Activated CD4-positive, alpha-beta T cell treated with anti-CD3 and anti-CD28 coated beads, Interleukin-2, amount 10 ng/mL, durations not matched to agents 7 days and 5 days (primary cell): ENCODE measurements at places on chromosomes 5 and 9.

DNA sequence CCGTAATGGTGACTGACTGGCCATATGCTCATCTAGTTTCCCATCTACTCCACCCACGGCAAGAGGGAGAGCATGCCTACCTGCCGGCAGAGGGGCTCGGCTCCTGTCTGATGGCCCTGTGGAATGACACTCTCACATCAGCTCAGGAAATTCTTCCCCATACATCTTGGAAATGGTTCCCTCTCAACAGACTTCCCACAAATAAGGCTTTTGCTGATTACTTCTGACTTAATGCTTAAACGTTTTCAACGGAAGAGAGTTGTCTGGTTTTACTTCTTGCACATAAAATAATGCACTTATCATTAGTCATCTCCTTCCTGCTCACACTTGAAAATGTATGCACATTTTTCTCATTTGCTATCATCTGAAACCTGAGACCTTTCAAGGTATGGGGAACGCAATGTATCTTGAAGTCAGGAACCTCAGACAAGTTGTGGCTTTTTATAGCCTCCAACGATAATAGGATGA, 129.5 kb downstream of the TTLL11 start:
- no peak for DNase-seq

DNA sequence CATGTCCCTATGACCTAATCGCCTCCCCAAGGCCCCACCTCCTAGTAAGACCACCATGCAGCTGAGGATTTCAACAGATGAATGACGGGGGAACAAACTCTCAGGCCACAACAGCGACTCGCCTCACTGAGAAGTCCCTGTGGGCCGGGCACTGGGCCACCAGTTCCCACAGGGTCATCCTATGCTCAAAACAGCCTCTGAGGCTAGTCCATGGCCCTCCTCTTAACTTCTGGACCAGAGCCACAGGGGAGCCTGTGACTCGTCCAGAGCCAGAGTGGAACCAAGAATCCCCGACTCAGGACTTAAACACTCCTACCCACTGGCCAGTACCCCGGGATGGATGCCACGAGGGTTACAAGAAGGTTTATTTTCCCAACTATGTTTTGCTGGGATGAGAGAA, 12.3 kb downstream of the GFPT2 start:
- DNase-seq: no peak

DNA sequence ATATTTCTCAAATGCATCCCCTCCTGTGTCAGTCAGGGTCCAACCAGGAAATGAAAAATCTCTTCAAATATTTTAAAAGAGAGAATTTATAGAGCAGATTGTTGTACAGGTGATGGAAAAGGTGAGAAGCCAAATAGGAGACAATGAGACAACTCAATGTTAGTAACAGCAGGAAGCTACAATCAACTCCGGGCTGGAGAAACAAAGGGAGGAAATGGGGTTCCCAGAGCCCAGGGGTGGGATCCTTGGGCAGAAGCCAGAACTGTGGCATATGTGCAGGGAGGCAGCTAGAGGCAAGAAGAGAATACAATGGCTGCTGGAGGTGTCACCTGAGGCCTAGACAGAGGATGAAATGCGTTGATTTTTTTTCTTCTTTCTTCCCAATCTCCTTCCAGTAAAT, 361.8 kb upstream of the ACTBL2 start:
- DNase-seq: no peak

- no peak for DNase-seq
Measured at GRCh38 chr5:153340139-153340538, 150.3 kb upstream of the GRIA1 start.

DNA sequence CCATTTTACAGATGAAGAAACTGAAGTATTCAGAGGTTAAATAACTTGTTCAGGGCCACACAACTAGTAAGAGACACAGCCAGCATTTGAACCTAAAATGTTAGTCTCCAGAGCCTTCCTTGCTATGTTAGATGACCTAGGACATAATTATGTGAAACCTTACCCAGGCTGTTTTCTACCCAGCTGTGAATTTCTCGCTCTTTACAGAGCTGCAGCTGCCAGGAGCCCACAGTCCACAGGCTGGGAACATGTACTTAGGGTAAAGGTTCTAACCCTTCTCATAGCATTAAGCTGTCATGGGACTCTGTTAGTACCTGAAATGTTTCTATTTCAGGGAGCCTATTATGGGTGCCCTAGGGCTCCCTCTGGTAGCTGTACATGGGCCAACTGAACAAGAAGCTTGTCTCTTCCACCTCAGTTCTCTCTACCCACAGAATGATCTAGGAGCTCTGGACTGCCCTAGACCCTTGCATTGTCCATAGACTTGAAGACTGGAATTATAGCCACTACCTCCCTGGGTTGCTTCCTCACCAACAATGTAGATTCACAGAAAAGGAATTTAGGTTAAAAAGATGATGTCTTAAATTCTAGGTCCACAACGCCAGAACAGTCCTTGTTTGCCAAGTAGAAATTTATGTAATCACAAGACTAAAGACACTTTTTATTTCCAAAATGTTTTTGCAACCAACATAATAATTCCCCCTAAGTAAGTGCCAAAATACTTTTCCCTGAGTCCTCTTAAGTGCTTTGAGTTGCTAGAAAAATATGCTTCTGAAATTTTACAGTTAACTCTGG, 262.9 kb downstream of the PIK3R1 start:
- no peak for DNase-seq

- no peak for DNase-seq
Measured at GRCh38 chr9:84278130-84278529, 62.4 kb downstream of the SLC28A3 start.

DNA sequence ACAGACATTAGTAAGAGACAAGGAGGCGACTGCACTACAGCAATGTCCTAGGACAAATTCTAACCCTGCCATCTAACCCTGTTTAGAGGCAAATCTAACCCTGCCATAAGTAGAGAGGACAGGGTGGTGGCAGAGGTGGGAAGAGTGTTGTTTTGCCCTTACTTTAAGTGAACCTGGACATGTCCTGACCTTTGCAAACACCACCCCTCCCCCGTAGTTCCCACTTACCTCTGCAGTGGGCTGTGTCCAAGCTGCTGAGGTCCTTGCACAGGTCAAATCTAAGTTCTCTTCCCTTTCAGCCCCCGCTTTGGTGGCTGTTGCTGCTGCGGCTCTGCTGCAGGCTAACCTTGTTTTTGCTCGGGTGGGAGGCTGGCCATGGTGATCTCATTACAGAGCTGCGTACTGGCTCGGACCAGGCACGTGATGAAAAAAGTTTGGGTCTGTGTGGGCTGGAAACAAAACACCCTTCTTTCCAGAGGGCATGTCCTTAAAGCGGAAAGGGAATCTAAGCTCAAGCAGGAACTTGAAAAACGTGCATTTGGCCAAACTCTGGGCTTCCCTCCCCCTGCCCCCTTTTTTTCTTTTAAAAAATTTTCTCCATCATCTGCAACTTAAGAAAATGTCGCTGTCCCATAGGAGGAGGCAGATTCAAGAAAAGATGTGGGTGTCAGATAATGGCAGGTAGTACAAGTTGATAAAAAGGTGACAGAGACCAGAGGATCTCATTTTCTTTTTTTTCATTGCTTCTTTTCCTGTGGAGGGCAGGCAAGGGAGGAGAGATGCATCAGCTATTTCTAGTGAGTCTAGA, at the start of gene FAXDC2:
TSS of gene FAXDC2 (minus strand) at position 349 of the 808 bp plus-strand sequence. CDS start 12,425 bp downstream, outside the sequence.
- DNase-seq: no peak

DNA sequence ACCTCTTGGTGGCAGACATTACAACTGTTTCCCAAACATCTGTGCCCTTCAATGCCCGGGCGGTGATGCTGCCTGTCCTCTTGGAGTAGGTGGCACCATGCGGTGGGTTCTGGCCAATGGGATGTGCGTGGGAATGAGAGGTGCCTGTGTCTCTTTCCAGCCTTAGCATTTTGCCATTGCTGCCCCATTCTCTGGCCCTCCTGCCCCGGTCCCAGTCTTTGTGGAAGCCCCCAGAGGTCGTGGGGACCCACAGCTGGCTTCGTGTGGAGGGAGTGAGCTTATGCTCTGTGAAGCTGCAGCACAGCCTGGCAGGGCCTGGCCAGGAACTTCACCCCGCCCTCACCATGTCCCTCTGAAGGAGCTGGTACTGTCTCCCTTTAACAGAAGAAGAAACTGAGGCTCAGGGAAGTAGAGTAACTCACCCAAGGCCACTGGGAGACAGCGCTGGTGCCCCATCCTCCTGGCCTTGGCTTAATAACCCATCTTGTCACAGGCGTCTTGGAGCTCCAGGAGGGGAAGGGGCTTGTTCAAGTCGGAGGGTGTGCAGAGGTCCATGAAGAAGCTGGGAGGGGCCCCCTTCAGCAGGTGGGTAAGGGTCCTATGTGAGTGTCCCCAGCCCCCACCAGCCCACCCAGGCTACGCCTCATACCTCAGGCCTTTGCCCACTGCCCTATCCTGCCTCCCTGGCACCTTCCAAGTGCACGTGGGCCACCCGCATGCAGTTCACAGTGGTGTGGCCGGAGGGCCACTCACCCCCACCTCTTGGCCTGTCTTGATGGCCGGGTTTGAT, 173.6 kb downstream of the GAPVD1 start:
- no peak for DNase-seq

GRCh38 chr9:35548571-35548970, 56.5 kb upstream of the TESK1 start:
- no peak for DNase-seq

- no peak for DNase-seq
Measured at GRCh38 chr9:82148901-82149461, 160.4 kb downstream of the SPATA31D1 start.

DNA sequence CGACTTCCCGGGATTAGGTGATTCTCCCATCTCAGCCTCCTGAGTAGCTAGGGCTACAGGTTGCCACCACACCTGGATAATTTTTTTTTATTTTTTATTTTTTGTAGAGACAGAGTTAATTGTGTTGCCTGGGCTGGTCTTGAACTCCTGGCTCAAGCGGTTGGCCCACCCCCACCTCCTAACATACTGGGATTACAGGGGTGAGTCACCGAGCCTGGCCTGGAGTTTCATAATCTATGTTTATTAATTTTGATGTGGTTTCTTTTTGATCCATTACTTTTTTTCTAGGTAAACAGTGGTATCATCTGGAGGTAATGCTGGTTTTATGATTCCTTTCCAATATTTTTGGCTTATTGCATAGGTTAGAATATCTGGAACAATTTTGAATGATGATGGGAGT, 54.2 kb downstream of the KIAA1958 start:
- no peak for DNase-seq

GRCh38 chr9:96585426-96585825, 34.2 kb downstream of the CDC14B start:
- DNase-seq: no peak

GRCh38 chr5:31232273-31232888, 38.9 kb downstream of the CDH6 start:
- no peak for DNase-seq

GRCh38 chr9:111597852-111598732, 1.4 kb downstream of the PTGR1 start:
- DNase-seq: peak; percentile 63

GRCh38 chr5:107389775-107390148, 281.0 kb downstream of the EFNA5 start:
- no peak for DNase-seq

DNA sequence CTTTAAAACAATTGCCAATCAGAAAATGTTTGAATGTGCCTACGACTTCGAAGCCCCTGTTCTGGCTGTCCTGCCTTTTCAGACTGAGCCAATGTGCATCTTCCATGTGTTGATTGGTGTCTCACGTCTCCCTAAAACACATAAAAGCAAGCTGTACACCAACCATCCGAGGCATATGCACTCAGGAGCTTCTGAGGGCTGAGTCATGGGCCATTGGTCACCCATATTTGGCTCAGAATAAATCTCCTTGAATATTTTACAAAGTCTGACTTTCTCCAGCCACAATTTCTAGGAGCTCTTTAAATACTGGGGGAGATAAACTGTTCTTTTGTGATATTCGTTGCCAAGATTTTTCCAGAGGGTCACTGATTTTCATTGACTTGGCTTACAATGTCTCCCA, 53.9 kb downstream of the C9orf57 start:
- no peak for DNase-seq

- DNase-seq: peak; percentile 68
Measured at GRCh38 chr5:150789943-150790611, 11.5 kb downstream of the SMIM3 start.

GRCh38 chr9:136596630-136597031, 50.8 kb upstream of the NOTCH1 start:
- no peak for DNase-seq

GRCh38 chr5:42399702-42400101, 23.5 kb upstream of the GHR start:
- no peak for DNase-seq

DNA sequence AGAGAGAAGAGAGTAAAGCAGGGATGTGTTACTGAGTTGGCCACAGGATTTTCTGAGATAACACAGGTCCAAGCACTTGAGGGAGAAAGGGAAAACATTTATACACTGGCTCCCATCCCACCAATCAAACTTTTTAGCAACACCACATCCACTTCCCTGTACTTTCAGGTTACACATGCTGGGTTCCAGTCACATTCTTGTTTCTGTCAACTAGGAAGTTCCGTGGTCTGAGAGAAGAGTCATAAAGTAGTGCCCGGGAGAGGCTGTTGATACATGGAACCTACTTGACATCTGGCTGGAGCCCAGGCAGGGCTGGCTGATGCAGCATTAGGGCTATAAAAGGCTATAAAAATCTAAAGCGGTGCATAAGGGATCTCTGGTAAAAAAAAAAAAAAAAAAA, 473.9 kb upstream of the COX7C start:
- DNase-seq: no peak

GRCh38 chr5:94316916-94317838, 301.2 kb downstream of the KIAA0825 start:
- no peak for DNase-seq

- no peak for DNase-seq
Measured at GRCh38 chr5:16702964-16703363, 86.2 kb upstream of the RETREG1 start.
